ENCODE measurements at places on chromosomes 6 and 20. TPM values are rescaled to one million over a fixed set of nuclear protein-coding genes. Genes with fewer than 3 reads are reported as not detected.

ZNF184 gene
- total RNA-seq, result 2.8 TPM

CEP162 gene
- 1.6 TPM for total RNA-seq

ADGRF4 gene
- total RNA-seq, result 15.7 TPM

PRKN gene
- not detected for total RNA-seq

ZBTB12 gene
- total RNA-seq, result 3.4 TPM

KCNB1 gene
- 3.6 TPM for total RNA-seq

TMEM170B gene
- 0.67 TPM for total RNA-seq

PRR18 gene
- 0.06 TPM for total RNA-seq

CTCFL gene
- not detected for total RNA-seq

PSORS1C2 gene
- not detected for total RNA-seq

NKAIN4 gene
- total RNA-seq, result 8.3 TPM

NOTCH4 gene
- 1.1 TPM for total RNA-seq

THBS2 gene
- total RNA-seq, result not detected

SYNCRIP gene
- total RNA-seq, result 120 TPM

ANKRD66 gene
- not detected for total RNA-seq

Data from A549 treated with Mapracorat at 1 μM for 4 hours (cell line).